ENCODE measurements at places on chromosomes 12 and 14.

DNA sequence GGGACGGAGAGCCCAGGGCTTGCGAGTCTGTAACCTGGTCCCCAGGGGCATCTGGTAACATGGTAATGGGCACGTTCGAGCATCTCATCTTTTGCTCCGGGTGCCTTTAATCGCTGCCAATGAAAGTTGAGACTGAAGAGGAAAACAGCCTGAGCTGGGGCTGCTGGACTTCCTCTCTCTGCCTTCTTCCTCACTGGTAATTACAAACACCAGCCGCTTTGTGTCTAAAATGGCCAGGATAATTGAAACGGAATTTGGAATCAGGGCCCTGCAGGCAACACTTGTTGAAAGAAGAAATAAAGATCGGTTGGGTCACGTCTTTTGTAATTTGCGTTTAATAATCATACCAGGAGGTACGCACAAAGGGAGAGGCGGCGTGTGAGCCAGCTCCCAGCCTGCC is 51.5 kb upstream of the GPATCH2L start:
- DNase-seq = no peak

GRCh38 chr12:54173066-54173726 is 15.6 kb downstream of the SMUG1 start:
- DNase-seq = no peak

DNA sequence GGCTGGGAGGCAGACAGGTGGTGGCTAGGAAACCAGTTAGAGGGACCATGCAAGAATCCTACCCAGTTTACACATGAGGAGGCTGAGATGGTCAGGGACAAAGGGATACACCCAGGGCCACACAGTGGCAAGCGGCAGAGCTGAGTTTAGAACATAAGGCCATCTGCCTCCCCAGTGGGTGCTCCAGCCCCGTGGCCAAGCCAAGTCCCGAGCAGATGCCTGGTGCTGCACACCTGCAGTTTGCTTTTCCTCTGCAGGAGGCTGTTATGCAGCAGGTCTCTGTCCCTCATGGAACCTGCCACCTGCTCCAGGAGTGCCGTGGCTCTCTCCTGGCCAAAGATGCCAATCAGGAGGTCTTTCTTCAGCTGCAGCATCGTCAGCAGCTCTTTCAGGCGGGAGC is 70.8 kb downstream of the SYNE3 start:
- DNase-seq = no peak

DNA sequence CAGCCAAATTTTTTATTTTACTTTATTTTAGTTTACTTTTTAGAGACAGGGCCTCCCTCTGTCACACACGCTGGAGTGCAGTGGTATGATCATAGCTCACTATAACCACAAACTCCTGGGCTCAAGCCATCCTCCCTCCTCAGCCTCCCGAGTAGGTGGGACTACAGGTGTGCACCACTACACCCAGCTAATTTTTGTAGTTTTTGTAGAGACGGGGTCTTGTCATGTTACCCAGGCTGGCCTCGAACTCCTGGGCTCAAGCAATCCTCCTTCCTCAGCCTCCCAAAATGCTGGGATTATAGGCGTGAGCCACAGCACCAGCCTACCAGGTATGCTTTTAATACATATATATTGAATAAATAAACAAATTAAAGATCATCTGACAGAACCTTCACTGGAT is 32.7 kb upstream of the LTA4H start:
- DNase-seq = no peak

DNA sequence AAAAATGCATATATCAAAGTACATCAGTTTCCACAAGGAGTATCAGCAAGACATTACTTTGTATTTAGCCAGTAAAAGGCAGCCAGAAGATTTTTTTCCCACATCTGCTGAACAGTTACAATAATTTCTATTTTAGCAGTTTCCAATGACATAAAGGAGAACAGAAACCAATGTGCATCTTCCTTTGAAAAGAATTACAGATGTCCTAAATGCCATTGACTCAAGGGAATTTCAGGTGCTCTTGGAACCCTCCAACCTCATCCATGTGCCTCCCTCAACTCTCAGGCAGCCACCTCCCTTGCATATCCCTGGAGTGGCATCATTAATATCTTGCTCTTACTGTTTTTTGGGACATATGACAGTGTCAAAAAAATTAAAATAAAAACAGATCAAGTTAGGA is 62.2 kb upstream of the ST8SIA1 start:
- no peak for DNase-seq

DNA sequence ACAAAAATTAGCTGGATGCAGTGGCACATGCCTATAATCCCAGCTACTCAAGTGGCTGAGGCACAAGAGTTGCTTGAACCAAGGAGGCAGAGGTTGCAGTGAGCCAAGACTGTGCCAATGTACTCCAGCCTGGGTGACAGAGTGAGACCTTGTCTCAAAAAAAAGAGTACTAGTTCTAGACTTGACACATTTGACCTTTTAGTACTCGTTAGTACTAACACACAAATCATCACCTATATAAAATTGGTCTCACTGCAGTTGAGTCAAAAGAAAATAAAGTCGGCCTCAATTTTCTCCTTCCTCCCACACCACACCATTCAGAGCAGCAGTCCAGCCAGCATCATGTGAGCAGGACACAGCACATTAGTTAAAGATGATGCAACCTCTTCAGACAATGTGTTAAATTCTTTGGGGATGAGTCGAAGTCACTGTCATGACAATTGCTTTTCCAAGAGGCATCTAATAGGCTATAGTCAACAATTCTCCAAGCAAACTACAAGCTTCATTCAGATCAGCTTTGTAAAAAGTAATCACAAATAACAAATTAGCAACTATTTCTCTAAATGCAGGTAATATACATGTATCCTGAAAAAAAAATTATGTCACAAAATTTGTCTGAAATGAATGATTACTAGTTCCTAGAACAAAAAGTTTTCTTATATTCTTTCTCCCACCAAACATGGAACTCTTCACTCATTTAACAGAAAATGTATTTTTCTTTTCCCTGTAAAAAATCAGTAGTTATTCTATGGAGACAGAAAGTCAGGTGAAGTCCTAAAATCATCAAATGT is 55.6 kb downstream of the CLIP1 start:
- no peak for DNase-seq

Data from activated T-helper 9 cell treated with anti-CD3 and anti-CD28 coated beads, Interleukin-2, amount 50 U/mL, for 16 hours (primary cell).